Amniotic stem cell (primary cell): ENCODE measurements at places on chromosomes 3 and 15.

DNA sequence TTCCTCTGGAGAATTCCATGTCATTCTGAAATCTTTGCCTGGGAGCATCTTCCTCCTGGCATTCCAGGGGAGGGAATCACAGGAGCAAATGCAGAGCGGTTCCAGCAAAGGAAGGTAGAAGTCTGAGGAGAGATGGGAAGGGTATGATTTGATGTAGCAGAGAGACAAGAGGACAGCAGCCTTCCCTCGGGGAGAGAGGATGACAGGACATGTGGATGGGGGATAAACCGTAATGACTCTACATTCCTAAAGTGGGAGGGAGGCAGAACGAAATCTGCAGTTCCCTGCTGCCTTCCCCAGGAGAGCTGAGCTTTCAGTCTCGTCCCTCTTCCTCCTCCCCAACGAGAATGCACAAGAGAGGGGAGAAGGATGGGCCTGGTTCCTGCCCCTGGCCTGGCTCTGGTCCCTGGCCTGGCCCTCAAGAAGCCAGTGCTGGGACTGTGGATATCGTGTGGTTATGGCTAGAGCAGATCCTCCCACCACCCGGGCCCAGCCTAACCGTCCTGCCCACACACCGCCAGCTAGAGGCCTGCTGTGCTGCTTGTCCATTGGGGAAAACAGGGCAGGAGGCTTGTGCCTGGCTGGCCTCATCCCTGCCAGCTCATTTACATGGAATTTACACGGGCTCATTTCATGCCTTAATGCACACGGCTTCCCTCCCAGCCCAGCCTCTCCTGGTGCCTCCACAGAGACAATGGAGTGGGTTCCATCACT lies 26.6 kb downstream of the SEMA7A start:
- peak; percentile 74 for DNase-seq

GRCh38 chr15:33138000-33138399 lies 56.5 kb downstream of the FMN1 start:
- no peak for DNase-seq

DNA sequence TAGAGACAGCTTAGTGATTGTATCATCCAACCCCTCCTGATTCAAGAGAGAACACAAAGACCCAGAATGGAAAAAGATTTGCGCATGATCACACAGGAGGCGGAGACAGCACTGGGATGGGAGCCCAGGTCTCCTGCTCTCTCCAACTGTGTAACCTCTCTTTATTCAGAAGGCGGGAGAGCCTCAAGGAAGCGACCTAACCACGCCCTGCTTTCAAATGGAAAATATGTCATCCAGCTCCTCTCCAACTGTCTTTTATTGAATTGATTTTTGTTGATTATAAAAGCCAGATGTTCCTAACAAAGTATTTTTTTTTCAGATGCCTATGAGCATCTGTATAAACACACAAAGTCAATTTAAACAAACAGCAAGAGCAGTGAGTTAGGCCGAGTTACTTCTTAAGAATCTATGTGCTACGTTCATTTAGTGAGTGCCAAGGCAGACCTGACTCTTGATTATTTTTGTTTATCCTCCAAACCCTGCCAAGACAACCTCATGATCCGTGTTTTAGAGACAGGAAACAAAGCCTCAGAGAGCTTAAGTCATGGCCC lies 74.5 kb downstream of the BFSP2 start:
- DNase-seq = no peak

DNA sequence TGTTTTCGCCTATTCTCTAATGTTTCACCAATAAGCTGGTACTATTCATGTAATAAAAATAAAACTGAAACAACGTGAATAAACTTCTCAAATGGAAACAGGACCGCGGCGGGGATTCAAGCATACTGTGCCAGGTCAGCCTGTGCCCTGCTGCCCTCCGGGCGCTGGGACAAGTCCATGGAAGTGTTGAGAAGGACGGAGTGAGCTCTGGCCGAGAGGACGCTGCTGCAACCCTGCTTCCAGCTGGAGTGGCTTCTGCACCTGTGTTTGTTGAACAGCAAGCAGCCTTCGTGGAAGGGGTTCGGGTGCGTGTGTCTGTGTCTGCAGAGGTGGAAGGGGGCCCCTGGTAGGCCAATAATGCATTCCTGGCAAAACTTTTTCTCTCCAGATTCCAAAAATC lies 50.0 kb upstream of the PCSK6 start:
- DNase-seq = no peak

GRCh38 chr3:70800951-70801350 lies 488.5 kb upstream of the MDFIC2 start:
- DNase-seq = no peak

DNA sequence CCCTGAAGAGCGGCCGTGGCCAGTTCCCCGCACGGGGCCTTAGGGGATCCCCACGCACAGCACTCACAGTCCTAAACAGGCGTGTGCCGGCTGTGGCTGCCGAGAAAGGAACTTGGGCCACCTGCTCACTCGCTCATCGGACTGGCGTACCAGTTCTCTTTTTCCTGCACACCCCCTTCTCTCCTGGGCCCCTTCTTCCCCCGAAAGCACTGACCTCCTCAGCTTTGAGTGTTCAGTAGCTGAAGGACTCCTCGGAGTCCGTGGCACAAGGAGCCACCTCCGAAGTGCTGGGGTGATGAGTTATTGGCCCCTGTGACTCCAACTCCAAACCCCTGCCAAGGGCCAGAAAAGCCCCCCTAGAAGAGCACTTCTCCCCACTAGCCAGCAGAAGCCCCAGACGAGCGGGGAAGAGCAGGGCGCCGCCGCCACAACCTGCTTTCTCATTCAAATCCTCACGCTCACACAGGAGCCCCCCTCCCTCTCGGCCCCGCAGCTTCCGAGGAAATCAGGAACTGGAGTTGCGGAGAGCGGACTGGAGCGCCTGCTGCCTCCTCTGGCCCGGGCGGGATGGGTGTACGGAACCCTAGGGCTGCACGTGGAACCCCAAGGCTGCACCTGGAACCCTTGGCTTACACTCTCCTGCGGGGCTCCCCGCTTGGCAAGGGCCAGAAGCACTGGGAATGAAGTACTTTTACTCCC lies at the start of gene PLCH1:
Gene PLCH1 (minus strand): TSS at position 446 of the 699 bp plus-strand sequence. CDS start 40,847 bp downstream, outside the sequence.
- peak; percentile 34 for DNase-seq

GRCh38 chr3:13584901-13585300 lies 36.0 kb downstream of the FBLN2 start:
- no peak for DNase-seq

- DNase-seq = no peak
Observed at GRCh38 chr3:151213881-151214280, 10.9 kb upstream of the GPR171 start.

- DNase-seq = no peak
Observed at GRCh38 chr3:111238885-111239284, 167.3 kb downstream of the NECTIN3 start.

DNA sequence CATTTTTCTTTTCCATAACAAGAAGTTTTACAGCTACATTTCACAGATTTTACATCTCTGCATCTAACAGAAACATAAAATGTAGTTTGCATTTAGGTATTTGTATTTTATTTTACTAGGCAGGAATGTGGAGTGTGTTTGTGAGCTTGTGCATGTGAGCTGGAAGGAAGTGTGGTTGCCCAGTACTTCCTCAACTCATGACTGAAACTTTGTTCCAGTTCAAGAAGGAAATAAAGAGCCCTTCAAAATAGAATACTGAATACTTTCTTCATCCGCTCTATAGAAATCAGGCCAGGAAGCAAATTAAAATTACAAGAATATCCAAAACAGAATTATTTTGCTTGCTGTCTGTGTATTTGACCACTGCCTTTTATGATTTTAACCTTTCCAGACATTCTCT lies 81.3 kb downstream of the CHL1 start:
- DNase-seq = no peak

GRCh38 chr15:76674883-76675282 lies 230.3 kb downstream of the SCAPER start:
- peak; percentile 48 for DNase-seq

- no peak for DNase-seq
Observed at GRCh38 chr3:85709346-85709892, 750.6 kb downstream of the CADM2 start.

GRCh38 chr3:15601399-15602145 lies at the start of the genes BTD and HACL1:
Gene BTD, plus strand, starts transcription at chr3:15601745. Its CDS starts 33,695 bp downstream, at chr3:15635440.
Gene HACL1, minus strand, starts transcription at chr3:15601569. Its CDS starts 106 bp downstream, at chr3:15601463.
- no peak for DNase-seq

GRCh38 chr15:60975952-60976351 lies 253.2 kb downstream of the RORA start:
- no peak for DNase-seq

DNA sequence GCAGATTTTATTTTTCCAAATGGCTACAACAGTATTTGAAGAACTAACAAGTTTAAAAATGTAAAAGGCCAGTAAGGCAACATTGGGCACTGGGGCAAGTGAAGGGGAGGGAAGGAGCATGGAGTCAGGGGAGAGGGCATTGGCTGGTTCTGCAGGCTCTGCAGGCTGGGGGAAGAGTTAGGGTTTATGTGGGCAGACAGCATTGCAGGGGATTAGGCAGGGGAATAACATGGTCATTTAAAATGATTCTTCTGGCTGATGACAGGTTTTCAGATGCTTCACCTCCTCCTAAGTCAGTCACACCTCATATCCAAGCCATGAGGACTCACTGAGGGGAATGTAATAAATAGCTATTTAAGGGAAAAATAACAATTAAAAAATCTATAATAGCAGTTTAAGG lies 52.6 kb downstream of the BTD start:
- DNase-seq = no peak

- DNase-seq = no peak
Observed at GRCh38 chr15:64438653-64439447, 21.5 kb upstream of the ZNF609 start.

- DNase-seq = no peak
Observed at GRCh38 chr3:117433427-117433826, 723.8 kb downstream of the TUSC7 start.

DNA sequence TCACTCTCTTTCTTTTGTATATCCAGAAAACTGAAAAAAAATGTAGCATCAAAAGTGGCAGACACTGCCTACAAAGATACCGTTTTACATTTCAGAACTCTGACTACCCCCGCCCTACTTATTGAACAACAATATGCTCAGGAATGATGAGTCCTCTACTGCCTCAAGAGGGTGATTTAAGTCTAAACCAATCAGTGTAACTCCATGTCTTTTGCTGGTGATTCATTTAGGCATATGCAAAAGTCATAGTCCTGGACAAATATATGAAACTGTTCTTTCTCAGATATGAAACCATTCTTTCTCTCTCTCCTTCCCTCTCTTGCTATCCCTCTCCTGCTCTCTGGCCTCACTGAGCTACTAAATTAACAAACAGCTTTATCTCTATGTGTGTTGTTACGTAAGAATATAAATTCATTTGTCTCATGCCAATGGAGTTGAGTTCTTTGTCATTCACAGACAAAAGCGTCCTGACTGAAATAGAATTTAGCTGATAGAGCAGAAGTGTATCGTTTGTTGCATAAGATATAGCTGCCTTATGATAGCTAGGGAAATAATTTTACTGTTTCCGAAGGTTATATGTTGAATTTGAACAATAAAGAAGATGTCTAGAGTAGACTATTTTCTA lies 133.7 kb upstream of the OSTN start:
- peak; percentile 17 for DNase-seq

DNA sequence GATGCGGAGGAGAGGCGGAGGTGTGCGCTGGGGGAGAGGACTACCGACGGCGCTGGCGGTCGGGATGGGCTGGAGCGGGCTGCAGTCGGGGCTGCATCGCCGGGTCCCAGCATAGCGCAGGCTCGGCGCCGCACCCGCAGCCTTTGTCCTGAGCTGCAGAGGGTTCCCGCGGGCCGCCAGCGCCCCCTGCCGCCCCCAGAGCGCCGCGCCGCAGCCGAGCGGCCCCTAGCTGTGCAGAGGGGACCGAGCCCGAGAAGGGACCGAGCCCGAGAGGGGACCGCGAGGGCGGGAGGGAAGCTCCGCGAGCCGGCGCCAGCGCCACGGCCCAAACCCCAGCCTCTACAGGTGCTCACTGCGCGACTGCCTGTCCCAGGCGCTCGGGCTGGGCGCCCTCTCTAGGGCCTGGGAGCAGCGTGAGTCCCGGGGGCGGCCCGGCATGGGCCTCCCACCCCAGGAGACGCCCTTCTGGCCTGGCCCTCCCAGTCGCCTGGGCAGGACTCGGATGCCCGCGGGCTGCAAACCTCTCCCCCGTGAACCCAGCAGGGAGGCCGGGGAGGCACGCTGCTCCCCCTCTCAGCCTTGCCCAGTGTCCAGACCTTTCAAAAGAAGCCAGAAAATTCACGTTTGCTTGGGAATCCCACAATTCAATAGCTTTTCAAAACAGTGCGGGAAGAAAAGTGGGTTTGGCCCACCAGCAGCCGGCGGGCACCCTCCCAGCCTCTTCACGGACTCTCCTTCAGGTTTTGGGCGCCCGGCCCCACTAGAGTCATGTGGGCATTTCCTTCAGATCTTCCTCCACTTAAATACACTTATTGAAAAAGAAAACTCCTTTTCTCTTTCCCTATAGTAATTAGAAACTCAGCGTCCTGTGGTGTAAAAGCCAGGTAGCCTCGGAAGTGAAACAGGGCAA lies 134.7 kb downstream of the TPRA1 start:
- peak; percentile 25 for DNase-seq

- no peak for DNase-seq
Observed at GRCh38 chr15:83653639-83654378, at the start of gene ADAMTSL3. Gene ADAMTSL3, plus strand, starts transcription at chr15:83654123. Its CDS starts 1,639 bp downstream, at chr15:83655762.

DNA sequence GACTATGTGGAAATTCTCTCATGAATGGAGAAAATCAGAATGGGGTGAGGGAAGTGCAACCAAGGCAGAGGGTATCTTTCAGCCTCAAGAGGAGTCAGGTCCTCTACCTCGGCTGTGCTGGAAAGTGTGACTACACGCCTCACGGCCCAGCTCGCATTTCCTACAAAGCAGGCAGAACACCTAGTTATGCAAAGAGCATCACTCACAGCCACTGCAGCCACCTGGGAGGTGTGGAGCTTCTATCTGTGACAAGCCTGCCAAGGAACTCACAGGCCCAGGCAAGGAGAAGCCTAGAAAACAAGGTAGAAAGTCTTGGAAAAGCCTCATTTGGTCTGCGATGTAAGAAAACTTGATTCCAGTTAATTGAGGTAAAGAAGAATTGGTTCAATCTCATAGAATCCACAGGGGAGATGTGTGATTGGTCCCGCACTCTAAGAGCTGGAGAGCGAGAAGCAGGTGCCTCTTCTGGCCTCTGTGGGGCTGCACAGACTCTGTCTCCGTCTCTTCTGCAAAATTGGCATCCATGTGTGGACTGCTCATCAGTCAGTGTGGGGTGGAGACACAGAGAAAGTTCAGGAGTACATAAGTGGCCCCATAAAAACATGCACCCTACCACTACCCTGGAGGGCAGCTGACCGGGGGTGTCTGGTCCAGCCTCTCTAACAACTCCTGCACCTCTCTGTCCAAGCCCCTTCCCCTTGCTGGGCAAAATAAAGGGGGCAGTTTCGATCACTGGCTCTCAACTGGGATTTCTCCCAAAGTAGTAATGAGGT lies 76.8 kb downstream of the TAMM41 start:
- no peak for DNase-seq

DNA sequence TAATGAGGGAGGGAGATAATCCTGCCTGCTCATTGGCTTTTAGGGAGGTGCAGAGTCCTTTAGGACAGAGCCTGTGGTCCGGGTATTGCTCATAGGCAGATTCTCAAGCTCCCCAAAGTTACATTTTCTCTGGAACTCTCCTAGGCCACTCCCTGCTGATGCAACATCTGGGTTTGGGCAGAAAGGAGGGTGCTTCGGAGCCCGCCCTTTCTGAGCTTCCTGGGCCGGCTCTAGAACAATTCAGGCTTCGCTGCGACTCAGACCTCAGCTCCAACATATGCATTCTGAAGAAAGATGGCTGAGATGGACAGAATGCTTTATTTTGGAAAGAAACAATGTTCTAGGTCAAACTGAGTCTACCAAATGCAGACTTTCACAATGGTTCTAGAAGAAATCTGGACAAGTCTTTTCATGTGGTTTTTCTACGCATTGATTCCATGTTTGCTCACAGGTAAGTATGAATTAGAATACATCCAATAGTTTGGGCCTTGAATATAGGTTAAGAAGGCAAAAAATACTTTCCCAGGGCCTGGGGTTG lies at the start of gene IL20RB:
Gene IL20RB (plus strand): TSS at position 233 of the 538 bp plus-strand sequence. CDS start 131 bp downstream, at position 364.
- DNase-seq = no peak
